ENCODE measurements at places on chromosomes 7 and 10.

DNA sequence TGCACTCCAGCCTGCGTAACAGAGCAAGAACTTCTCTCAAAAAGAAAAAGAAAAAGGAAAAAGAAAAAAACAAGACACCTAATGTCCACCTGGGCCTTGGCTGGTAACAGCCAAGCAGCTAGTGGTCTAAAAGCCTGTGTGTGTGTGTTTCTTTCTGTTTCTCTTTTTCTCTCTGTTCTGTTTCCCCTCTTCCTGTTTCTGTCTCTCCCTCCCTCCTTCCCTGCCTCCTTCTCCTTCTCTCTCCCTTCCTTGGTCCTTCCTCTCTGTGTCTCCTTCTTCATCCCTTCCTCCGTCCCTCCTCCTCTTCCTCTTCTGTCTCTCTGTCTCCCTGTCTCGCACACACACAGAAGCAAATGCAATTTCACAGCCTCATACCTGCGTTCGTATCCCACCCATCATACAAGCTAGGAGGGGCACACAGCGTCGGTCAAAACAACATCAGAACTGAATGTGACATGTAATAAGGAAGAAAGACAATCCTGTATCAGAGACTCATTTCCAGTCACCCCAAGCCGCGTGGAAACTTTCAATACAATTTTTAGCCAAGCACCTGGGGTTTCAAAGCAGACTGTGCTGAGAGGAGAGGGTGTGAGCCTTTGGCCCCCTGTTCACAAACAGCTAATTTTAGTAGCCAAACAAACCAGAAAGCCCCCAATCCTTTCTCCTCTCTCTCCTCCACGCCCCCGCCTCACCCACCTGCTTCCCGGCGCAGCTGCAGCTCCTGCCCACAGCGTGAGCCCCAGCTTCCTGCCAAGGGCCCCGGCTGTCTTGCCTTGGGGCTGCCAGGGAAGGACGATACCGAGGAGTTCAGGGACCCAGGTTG is 50.2 kb upstream of the GNA12 start:
- peak; percentile 17 for DNase-seq

DNA sequence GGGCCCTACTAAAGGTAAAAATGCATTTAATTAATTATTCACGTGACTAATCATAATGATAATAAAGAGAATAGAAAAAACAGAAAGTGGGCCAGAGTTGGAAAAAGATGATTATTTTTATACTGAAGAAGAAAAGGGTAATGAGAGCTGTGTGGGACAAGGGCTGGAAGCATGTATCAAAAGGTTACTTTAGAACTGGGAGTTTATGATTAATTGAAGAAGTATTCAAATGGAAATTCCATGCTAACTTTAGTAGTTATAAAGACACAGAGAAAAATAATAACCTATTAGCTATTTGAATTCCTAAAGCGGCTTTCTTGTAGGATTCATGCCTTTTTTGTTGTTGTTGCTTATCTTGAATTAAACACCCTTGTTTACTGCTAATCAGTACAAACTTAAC is 49.9 kb downstream of the MKX start:
- DNase-seq: no peak

DNA sequence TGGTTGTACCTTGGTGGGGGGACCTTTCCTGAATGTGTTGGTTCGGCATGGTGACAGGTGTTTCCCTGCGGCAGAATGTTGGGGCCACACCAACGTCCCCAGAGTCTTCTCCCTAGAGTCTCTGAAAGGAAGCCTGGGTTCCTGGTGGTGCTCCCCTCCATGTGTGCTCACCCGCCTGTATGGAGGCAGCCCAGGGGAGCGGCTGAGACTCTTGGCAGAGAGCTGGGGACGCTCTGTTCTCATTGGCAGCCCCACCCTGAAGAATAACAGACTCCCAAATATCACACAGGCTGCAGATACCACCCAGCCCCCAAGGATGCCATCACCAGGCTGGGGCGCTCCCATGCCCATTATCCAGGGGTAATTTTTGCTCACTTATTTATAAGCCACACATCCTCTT is 34.8 kb downstream of the CHST12 start:
- DNase-seq: no peak

DNA sequence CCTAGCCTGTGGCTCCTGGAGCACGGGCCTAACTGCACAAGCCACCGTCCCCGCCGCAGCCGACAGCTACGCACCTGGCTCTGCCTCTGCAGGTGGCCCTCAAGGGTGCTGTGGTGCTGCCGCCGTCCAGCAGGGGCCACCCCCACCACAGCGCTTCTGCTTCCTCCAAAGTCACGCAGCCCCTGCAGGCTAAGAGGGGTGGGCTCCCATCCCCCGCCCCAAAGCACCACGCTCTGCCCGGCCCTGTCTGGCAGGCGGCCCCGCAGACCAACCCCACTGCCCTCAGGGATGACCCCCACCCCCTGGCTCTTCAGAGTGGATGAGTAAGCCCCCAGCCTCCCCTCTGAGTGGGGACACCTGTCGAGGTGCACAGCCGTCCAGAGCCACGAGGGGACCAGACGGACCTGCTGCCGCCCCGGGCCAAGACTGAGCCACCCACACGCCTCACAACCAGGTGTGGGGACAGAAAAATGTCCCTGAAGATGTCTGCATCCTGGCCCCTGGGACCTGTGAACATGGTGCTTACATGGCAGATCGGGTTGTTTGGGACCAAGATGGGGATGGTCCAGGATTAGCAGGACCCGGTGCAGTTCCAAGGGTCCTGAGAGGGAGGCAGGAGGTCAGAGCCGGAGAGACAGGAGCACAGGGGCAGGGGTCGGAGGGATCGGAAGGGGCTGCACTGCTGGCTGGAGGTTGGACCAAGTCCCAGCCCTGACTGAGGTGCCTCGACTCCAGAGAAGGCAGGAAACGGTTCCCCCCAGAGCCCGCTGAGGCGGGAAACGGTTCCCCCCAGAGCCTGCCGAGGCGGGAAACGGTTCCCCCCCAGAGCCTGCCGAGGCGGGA is 9.0 kb upstream of the ADAP1 start:
- no peak for DNase-seq

- peak; percentile 57 for DNase-seq
Measured at GRCh38 chr7:140229591-140230515, 53.1 kb upstream of the KDM7A start.

- DNase-seq: no peak
Measured at GRCh38 chr10:15121707-15122106, 24.6 kb downstream of the RPP38 start.

DNA sequence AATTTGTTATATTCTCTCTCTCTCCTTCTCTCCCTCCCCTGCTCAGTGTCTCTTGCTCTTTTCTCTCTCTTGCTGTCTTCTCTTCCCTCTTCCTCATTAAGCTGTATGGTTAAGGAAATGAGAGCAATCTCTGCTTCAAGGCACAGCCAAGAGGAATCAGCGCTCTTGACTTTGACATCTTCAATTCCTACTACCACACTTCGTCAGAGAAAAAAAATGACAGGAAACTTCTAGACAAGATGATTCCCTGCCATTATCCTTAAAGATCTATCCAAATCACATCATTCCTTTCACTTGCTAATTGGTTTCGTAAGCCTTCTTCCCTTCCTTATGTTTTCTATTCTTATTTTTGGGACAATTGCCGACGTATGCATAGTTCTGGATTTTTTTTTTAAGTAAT is 425.0 kb downstream of the KCNMA1 start:
- DNase-seq: no peak

DNA sequence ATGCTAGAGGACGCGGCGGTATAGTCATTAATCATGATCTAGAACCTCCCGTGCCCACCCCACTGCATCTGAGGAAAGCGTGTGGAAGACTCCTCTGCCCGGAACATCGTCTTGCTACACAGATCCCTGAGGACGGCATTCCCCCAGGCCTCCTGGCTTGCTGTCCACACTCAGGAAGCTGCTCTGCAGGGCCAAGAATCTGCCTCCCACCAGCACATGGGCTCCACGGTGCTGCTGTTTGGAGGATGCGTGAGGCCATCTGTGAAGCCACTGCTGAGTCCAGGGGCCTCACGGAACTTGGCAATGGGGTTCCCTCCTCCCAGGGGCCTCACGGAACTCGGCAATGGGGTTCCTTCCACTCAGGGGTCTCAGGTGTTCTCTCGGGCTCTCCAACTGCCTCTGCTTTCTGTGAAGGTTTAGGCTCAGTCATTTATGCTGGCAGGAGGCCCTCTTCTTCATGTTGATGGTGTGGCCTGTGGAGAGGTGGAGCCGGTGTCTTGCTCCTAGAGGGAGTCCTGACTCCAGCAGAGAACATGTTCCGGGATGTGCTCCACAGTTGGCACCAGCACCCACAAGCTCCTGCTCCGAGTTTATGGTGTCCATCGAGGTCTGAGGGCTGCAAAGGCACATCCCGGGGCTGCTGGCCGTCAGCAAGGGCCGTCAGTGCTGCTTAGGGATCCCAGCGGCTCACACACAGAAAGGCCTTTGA is 273.3 kb downstream of the DNAJB6 start:
- no peak for DNase-seq

GRCh38 chr7:63070696-63071095 is 928.0 kb upstream of the ZNF722 start:
- DNase-seq: no peak

DNA sequence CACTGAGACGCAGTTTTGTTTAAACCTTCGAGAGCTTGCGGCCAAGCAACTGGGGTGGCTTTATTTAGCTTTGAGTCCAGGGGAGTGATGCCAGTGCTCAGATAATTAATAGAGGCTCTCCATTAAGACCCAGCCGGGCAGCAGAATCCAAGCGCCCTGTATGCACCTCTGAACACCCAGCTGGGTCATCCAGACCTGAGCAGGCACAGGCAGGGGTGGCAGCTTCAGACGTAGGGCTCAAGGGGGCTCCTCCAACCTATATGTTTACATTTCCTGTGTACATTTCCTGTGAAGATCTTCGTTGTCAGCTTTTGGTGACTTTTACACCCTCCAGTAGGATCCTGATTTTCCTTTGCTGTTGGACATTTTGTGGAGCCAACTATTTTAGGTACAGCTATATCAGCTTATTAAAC is 719.5 kb downstream of the LRMDA start:
- DNase-seq: no peak
